NCI-H1930 (cell line): ENCODE measurements at places on chromosomes 5 and 9.

DNA sequence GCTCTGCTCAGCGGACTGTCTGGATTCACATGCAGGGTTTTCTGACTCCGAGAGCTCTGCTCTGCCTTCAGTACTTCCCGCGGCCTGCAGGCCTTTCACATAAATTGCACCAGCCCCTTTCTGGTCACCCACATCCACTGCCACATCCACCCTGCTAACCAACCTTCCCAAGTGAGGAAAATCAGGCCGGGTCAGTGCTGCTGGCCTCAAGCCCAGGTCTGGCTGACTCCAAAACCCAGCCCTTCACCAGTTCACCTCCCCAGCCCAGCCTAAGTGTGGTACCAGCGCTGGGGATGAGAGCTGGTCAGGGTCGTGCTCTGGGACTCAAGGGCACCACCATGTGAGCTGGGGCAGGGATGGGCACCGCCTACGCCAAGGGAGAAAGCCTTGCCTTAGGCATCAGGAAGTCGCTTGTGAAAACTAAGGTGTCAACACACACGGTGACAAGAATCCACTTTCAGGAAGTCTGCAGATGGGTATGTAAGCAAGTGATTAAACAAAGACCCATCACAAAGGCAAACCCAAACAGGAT, 12.3 kb downstream of the LMAN2 start:
- no peak for DNase-seq

DNA sequence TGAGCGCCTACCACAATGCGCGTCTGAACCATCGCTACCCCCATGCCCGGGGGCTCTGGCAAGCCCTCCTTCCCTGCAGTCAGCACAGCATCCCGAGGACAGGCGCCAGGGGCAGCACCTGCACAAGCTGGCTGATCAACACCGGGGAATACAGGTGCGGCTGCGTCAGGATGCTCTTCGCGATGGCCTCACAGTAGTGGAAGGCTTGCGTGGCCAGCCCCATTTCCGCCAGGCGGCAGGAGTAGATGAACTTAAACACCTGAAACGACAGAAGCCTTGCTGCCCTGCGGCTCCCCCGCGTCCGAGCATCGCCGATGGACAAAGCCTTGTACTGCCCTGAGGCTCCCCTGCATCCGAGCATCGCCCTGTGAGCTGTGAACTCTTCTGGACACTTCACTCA, 17.7 kb upstream of the INPP5E start:
- no peak for DNase-seq

GRCh38 chr5:35816881-35817521, 39.7 kb upstream of the IL7R start:
- DNase-seq, result no peak

DNA sequence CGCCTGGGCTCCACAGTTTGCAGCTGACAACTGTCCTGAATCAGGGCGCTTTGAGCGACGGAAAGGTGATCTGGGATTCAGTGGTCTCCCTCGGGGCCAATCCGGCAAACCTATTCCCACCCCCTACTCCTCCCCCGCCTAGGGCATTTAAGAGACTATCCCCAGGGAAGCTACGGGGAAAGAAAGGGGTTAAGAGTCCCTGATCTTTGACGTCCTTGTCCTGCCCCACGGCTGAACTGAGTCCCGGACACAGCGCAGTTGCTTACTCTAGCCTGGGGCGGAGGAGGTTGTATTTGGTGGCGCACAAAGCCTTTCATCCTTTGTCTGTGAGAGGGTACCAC, 3.4 kb downstream of the RORB start:
- DNase-seq, result no peak

DNA sequence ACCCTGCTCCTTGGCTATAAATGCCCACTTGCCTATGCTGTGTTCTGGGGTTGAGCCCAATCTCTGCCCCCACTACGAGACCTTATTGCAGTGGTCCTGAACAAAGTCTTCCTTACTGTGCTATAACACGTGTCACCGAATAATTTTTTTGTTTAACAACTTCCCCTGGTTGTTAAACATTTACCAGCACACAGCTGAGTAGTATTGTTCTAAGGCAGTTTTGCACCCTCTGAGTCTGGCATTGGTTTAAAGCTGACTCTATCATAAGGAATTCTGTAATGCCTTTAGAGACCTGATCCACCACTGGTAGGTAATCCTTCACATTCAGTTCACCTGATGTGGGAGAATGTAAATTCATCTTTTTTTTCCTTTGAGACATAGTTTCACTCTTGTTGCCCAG, 25.6 kb upstream of the ANKRD31 start:
- no peak for DNase-seq

- no peak for DNase-seq
These were observed 68.5 kb downstream of the FOXD1 start for GRCh38 chr5:73380041-73380440.

- DNase-seq, result no peak
These were observed 71.8 kb upstream of the CD180 start for GRCh38 chr5:67268231-67269021.

GRCh38 chr9:109517901-109518377, 19.8 kb upstream of the PTPN3 start:
- no peak for DNase-seq

DNA sequence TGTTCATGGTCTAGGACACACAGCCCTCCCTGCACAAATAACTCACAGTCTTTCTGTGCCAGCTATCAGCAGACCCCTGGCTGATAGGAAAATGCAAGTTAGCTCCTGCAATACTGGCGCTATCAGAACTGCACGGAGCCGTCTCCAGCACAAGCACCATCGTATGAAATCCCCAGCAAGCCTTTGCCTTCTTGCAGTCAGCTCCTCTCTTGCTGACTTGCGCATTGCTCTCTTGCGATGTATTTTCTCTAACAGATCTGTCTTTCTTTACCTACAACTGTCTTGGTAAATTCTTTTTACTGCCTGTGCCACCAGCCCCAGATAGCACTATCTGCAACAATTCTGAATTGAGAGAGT, 25.1 kb upstream of the UGCG start:
- DNase-seq, result no peak

DNA sequence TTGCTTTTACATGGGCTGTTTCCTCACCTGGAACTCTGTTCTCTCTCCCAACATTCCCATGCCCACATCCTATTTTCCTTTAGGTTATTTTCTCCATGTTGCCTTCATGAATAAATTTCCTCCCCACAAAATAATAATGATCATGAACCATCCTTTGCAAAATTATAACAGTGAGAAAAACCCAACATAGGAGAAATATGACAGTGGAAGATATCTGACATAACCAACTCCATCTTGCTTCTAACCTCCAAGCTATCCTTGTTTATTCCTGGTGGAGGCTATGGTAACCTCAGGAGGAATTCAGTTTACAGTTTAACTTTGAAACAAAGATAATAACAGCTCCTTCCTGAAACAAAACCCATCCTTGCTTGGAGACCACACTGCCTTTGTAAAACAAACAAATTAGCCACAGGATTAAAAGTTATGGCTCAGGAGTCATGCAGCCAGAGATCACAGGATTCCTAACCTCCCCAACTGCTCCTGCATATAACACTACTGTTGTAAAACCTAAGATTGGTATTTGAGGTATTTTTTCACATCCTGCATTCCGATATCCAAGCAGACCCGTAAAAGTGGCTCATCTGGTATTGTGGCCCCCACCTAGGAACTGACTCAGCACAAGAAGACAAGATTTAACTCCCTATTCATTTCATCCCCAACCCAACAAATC, 212.4 kb downstream of the TRIM32 start:
- no peak for DNase-seq

DNA sequence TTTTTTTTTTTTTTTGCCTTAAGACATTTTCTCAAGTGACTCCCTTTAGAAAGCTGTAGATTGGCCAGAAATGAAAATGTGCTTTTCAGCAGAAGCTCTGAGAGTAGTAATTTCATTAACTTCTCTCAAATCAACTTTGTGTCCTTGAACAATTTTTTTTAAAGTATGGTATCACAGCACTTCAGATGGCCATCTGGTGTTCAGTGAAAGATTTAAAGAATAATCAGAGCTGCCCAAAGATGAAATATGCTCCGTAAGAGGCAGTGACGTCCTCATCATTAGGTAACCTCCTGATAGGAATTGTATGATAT, 43.0 kb upstream of the PCAT7 start:
- no peak for DNase-seq

DNA sequence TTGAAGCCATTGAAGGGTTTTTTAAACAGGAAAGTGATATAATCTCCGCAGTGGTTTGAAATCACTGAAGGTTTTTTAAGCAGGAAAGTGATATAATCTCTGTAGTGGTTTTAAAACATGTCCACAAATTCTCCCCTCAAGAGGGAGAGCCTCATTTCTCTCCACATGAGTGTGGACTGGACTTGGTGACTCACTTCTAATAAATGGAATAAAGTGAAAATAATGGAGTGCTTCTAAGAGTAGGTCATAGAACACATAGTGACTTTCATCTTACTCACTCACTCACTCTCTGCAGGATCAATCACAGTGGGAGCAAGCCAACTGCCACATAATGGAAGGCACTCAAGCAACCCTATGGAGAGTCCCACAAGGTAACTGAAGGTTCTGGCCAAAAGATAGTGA, 12.0 kb downstream of the CTNNAL1 start:
- no peak for DNase-seq

DNA sequence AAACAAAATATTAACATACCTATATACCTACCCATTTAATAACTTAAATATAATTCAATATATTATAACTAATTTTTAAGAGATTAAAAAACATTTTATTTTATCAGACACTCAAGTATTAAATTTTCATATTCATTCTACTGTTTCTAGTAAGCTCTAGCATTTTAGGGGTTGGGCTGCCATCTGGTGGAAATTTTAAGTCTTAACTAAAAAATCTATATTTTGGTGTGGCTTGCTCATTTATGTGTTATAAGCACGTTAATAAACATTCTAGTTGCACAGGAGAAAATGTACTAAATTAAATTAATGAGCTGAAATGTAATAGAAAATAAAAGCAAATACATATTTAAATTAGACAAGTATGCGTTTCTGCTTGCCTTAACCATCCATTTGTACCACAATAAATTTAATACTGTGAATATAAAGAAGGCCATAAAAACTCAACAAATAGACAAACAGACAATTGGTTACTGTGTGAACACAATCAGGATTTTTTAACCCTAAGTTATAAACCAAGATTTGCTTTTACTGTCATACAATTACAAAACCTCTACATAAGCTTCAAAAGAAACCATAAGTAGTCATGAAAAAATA, 1728.3 kb upstream of the CDH9 start:
- no peak for DNase-seq

GRCh38 chr5:87099968-87100367, 167.7 kb upstream of the RASA1 start:
- DNase-seq, result no peak

DNA sequence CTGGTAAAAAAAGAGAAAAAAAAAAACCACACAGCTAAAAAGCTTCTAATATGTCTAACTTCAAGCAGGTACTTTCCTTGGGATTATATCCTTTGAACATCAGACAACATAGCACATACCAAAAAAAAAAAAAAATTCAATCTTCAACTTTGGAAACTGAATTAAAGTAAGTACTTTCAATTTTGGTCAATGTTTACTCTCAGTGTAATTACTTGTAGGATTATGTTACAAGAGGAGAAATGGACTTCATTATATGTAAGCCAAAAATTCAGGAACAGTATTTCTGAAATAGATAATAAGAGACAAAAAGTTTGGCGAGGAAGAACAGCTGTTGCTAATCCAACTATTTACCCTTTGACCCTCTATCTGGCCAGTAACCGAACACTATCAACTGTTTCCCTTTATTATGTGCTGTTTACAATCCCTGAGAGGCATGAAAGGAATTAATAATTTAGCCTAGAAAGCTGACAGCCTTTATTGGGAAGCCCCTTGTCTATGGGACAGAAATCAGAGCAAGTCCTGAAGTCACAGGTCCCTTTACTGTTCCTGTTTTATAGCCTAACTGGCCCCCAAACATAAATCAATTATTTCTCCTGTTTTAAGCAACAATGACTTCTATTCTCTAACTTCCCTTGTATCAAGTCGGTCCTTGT, 46.6 kb downstream of the NR6A1 start:
- no peak for DNase-seq

GRCh38 chr9:114280636-114281472, 42.0 kb upstream of the ORM1 start:
- no peak for DNase-seq

DNA sequence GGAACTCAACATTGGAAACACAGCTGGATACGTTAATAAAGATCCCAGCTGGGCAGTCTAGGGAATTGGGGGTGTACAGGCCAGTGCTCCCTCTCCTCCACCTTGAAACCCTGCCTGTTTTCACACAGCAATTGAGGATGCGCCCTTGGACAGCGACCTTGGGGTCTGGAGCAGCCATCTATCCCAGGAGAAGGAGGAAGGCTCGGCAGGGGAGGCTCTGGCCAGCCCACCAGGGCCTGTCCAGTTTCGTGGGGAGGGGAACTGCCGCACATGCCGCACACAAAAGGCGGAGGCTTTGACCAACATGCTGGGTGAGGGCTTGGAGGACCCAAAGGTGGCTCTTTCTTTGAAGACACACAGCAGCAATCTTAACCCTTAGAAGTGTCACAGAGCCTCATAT, 1.4 kb downstream of the COL23A1 start:
- no peak for DNase-seq

GRCh38 chr5:105503950-105504349, 1941.4 kb upstream of the NUDT12 start:
- no peak for DNase-seq

DNA sequence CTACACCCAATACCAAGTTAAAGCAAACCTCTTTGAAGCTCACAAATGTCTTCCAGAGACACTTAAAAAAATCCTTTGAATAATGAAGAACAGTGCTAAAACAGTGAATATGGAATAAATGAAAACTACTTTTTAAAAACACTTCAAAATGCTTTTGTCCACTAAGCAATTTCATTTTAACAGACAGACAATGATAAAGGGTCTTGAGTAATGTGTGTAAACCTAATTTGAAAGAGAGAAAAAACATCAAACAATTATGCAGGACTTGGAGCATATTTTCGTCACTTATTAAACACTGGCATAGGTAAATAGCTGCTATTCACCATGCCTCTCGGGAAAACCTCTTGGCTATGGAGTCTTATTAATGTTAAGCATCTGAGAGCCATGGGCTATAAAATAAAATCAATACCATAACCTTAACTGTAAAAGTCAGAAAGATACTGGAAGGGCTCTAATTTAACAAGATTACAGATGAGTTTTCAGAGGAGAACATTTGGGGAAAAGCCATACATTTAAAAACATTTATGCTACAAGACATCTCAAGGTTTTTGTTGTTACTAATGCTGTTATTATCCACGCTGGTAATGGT, 177.8 kb downstream of the NFIB start:
- DNase-seq, result peak; percentile 85

- no peak for DNase-seq
These were observed 83.7 kb downstream of the GALNT10 start for GRCh38 chr5:154273963-154274827.

GRCh38 chr5:78076351-78076750, 218.1 kb downstream of the AP3B1 start:
- no peak for DNase-seq
